ENCODE measurements at places on chromosomes 4 and X.
A peak's percentile ranks its signal among the peaks of the same experiment; 100 is the strongest.

- no peak for DNase-seq
Observed at GRCh38 chrX:4850312-4850711, 1136.9 kb upstream of the PRKX start.

DNA sequence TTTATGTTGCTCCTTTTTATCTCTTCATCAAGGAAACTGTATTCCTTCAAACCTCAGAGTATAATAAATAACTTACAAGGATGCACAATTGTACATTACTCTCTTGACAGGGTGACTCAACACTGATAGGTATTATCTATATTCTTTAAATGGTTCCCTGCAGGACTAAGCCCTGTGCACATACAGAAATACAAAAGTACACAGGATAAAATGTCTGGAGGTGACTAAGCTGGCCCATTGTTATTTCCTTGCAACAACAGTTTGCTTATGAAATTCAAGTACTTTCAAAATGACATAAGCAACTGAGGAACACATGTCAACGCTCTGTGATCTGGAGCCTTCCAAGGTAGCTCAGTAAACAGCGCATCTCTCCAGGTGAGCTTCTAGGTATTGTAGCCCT lies 83.8 kb upstream of the RPL34 start:
- no peak for DNase-seq

DNA sequence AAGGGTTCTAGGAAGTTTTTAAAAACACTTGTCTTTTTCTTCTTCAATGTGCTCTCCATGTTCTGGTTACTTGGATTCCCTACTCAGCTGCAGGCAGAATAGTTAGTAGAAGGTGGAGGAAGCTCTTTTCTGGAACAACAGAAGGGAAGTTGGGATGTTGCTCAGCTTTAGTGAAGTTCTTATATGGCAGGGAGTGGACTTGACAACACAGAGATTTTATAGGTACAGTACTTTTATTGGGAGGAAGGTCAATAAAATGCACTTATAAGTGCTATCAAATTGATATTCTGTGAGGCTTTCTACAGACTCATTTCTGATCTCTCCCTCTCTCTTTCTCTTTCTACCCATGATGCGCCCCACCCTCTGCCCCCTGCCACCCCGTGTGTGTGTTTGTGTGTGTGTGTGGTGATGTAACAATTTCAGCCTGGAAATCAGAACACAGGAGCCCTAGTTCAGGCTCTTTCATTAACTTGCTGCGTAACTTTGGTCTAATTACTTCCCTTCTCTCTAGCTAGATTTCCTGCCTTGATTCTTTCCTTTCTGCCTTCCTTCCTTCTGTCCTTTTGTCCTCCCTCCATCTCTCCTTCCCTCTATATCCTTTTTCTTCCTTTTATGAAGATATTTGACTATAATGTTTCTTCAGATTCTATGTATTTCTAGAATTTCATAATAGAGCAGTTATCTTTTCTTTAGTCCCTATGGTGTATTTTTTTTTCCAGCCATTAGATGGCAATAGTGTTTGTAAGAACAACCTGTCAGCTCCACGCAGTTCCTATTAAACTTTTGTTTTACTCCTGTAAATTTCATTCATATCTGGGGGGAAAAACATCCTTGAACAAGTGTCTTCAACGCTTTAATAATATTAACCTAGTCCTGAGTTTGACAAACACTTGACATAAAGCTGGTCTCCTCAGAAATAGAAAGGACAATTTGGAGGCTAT lies 37.1 kb downstream of the HEPH start:
- no peak for DNase-seq

DNA sequence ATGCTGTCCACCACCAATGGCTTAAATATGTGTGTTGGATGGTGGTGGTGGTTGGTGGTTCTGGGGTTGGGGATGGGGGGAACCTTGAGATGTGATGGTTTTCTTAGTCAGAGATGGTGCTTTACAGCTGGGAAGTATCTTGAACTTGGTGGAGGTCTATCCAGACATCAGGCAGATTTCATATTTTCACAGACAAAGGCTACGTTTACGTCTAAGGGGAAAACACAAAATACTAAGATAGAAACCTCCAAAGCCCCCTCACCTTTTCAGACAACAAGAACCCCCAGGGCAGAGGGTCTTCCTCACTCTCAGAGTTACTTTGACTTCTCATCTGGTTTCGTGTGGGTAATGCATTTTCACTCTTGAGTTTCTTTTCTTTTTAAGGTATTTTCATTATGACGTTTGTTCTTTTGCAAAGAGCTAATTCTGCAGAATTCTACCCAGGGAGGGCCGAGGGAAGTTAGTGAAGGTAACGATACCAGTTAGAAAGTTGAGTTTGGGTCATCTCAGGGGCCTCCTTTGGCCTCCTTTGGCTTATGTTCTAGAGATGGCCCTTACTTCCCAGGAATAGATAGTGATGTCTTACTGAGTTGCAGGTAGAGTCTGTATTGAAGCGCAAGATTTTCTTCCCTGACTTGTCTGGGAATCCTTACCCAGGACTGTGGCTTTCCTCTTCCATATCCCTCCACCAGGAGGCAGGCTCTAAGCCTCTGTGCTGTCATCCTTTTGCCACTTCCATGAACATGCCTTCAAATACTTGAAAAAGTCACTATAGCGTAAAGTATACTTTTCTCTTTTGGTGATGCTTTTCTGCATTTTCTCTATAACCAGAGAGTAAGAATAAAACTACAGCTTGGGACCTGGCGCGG lies 31.9 kb downstream of the RHOH start:
- DNase-seq = no peak

DNA sequence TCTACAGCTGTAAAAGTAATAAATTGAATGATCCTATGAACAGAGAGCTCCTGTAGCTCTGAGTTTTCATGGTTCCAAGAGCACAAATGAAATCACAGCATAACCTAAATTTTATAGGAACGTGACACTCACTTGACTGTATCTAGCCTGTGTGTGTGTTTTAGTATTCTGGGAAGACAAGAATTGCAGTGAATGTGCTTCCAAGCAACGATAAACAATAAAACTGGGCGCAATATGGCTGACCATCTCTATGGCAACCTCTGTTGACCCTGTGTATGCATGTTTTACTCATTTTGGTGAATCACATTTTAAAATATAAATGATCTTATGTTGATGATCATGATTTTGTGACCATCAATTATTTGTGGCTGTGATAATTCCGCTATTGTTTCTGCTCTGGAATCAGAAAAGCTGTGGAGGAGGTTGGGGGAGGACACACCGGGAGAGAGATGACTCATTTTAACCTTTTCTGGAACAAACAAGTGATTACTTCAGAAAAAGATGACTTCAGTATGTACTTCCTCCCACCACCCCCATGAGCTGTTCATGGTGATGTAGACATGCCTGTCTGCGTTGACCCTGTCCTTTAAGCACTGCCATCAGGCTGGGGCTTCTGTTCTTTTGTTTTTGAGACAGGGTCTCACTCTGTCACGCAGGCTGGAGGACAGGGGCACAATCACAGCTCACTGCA lies 31.8 kb downstream of the USP11 start:
- no peak for DNase-seq

DNA sequence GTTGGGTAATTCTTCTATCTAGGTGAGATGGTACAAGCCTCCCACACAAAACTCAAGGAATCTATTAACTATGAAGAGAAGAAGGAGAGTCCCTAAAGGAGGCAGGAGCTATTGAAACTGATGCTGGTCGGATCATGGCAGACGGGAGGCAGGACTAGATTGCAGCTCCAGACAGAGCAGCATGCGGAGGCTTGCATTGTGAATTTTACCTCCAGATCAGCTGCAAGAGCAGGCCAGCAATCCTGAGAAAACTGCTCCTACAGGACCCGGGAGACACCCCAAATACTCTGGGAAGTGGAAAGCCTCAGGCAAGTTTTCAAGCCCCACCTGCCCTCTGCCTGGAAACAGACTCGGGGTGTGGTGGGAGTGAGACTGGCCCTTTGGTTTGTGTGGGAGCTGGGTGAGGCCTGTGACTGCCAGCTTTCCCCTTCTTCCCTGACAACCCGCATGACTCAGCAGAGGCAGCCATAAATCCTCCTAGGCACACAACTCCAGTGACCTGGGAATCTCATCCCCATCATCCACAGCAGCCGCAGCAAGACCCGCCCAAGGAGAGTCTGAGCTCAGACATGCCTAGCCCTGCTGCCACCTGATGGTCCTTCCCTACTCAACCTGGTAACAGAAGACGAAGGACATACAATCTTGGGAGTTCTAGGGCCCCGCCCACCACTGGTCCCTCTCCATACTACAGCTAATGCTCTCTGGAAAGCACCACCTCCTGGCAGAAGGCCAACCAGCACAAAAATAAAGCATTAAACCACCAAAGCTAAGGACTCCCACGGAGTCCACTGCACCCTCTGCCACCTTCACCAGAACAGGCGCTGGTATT lies 30.9 kb downstream of the GATB start:
- DNase-seq = no peak

GRCh38 chrX:123803331-123803983 lies 56.4 kb upstream of the XIAP start:
- peak; percentile 41 for DNase-seq

- DNase-seq = no peak
Observed at GRCh38 chr4:107546638-107547037, 173.4 kb downstream of the PAPSS1 start.

- DNase-seq = no peak
Observed at GRCh38 chrX:153831429-153832150, 1.2 kb upstream of the PDZD4 start.

GRCh38 chr4:123418351-123418931 lies 21.8 kb downstream of the SPRY1 start:
- no peak for DNase-seq

- no peak for DNase-seq
Observed at GRCh38 chr4:159141193-159141592, 38.3 kb downstream of the RAPGEF2 start.

DNA sequence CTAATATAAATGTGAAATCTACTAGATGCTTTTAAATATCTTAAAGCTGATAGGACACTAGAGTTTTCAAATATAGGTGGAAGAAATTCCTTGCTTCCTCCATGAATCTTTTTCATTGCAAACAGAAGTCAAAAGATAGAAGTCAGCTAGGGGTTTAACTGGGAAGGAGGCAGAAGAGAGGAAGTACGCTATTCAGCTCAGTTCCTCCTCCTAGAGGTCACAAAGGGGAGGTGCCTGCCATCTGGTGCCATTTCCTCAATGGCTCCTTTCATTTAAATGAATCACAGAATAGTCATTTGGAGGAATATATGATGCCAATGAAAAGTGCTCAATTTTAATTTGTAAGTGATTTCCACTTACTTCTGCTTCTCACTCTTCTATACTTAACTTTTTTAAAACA lies 8.5 kb downstream of the COL25A1 start:
- peak; percentile 15 for DNase-seq

DNA sequence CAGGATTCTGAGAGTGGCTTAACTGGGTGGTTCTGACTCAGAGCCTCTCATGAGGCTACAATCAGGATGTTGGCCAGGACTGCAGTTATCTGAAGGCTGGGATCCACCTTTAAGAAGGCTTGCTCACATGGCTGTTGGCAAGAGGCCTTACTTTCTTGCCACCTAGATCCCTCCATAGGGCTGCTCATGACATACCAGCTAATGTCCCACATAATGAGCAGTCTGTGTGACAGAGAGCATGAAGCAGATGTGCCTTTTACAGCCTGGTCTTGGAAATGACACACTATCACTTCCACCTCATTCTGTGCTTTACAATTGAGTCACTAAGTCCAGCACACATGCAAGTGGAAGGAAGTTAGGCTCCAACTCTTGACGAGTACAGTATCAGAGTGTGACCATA lies 4.3 kb upstream of the RBM3 start:
- DNase-seq = no peak

DNA sequence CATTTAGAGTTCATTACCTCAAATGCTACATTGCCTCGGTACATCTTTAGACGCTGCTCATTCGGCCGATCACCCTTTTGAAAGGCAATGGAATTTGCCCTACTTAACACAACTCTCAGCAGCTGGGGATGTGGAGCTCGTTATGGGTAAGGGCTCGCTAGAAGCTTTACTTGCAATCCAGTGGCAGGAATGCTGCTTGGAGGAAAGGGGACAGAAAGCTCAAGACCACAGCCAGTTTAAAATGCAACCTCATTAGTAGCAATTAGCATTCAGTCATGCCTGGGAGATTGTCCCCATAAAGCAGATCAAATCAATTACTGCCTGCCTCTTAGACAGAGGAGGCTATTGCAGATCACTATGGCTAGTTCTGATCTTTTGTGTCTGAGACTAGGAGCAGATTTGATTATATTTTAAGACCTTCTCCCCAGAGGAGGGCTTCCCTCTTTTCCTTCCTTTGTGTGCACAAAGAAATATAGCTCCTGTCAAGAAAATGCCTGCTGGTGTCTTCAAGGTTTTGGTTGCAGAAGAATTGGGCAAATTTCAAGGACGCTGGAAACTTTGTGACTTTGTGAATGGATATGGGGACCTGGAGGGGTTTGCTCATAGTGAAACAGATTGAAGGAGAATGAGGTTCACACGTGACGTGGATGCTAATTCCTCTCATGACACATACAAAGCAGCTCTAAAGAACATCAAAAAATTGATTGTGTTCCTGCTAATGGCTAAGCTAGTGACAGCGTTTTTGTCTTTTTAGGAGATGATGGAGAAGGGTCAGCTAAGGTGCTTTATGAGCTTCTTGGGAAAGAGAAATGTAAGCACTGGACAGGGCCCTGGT lies 237.5 kb upstream of the GLRA2 start:
- DNase-seq = no peak

DNA sequence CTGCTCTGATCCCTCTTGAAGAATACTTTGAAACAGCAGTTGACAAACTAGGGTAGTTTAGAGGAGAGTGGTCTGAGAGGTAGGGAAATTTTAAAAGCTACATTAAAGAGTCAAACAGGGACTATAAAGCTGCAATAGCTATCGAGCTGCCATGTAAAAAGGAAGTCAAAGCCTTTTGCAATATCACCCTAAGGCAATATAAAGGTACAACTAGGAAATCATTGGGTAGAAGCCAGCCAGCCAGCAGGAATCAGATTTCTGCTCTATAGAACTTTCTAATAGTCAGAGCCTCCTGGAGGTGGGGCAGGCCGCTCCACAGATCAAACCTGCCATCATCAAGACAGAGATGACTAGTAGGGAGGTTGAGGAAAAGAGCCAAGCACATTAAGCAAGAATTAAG lies 15.2 kb upstream of the PHOX2B start:
- DNase-seq = no peak

- no peak for DNase-seq
Observed at GRCh38 chr4:108544481-108544880, 75.9 kb upstream of the RPL34 start.

GRCh38 chrX:40087425-40088298 lies 10.1 kb downstream of the BCOR start:
- DNase-seq = no peak

GRCh38 chrX:30488092-30488491 lies 89.5 kb downstream of the TASL start:
- DNase-seq = no peak

GRCh38 chrX:153560000-153560399 lies 38.9 kb downstream of the CCNQ start:
- no peak for DNase-seq
